ENCODE measurements at places on chromosomes 13 and 19.

GRCh38 chr19:47111006-47111621, 2.5 kb downstream of the ZC3H4 start:
- no peak for DNase-seq

GRCh38 chr19:48123907-48124651, 13.5 kb upstream of the PLA2G4C start:
- DNase-seq = no peak

DNA sequence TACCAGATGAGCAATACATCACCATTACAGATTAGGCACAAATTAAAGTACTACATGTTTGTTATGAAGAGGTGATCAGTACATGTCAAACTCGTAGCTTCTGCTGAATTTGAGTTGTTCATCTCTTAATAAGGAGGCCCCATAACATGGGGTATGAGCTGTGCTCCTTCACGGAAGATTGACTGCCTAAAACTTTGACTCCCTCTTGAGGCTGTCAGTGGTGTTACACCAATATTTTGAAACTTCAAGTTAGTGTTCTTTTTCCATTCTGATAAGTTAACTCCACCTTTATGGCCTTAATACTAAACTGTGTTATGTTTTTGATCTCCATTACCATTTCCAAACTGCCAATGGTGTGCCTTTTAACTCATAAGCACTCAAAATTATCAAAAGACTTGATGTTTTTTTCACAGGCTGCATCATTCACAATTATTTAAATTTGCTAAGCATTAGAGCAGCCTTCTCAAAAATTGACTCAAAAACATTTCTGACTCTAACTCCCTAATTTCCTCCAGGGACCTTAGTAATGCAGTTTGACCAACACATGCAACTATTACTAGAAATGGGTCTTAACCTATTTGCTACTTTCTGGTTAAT, 1591.5 kb downstream of the PCDH9 start:
- DNase-seq = no peak

DNA sequence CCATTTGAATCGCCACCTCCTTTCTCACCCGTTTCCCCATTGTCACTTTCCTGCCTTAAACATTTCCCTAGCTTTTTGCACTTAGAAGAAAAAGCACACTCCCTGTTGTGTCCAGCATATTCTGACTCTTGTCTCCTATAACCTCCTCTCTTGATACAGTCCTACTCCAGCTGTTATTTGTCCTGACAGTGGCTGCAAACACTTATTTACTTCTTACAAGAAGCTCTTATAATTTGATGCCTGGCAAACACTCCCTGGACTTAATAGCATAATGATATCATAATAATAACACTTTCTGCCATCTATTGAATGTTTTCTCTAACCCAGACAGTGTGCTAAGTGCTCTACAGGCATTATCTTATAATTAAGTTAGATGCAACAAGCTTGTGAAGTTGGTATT, 76.6 kb downstream of the DGKH start:
- peak; percentile 3 for DNase-seq

- no peak for DNase-seq
These were observed 5.5 kb downstream of the RDH8 start for GRCh38 chr19:10018786-10019185.

GRCh38 chr13:81493144-81493543, 1152.2 kb upstream of the SPRY2 start:
- DNase-seq = no peak

DNA sequence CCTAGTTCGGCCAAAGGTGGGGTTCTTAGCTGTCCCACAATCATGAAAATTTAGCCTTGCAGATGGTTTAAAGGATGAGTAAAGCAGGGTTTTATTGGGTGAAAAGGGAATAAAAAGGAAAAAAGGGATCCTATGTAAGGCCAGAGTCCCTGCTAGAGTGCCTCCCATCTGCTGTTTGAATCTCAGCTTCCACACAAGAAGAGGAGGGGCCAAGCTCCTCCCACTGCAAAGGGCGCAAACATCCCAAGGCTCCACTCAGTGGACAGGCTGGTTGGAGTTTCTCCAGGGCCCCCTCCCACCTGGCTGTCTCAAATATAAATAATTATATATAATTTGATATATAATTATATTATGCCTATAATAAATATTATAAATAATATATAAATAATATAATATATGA, 1272.1 kb upstream of the PCDH20 start:
- no peak for DNase-seq
